NCI-H1048 (cell line): ENCODE measurements at places on chromosomes 11 and 22.

GRCh38 chr11:68970921-68971636 lies 9.7 kb downstream of the MRGPRD start:
- DNase-seq: no peak

DNA sequence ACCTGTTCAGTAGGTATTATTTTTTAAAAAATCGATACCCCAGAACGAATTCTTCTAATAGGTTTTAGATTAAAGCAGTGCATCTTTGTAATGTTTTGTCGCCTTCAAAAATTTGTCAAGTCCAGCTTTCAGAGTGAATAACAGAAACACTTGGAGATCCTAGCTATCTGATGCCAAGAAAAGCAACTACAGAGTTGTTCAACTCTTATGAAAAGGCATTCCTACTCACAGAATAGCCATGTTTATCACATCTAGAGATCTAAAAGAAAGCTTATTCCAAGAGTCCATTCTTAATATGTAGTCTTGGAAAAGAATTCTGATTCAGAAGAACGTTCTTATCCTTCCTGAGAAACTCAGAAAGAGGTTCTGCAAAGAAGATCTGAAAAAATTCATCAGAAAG lies 268.5 kb downstream of the TTC28 start:
- DNase-seq: no peak

DNA sequence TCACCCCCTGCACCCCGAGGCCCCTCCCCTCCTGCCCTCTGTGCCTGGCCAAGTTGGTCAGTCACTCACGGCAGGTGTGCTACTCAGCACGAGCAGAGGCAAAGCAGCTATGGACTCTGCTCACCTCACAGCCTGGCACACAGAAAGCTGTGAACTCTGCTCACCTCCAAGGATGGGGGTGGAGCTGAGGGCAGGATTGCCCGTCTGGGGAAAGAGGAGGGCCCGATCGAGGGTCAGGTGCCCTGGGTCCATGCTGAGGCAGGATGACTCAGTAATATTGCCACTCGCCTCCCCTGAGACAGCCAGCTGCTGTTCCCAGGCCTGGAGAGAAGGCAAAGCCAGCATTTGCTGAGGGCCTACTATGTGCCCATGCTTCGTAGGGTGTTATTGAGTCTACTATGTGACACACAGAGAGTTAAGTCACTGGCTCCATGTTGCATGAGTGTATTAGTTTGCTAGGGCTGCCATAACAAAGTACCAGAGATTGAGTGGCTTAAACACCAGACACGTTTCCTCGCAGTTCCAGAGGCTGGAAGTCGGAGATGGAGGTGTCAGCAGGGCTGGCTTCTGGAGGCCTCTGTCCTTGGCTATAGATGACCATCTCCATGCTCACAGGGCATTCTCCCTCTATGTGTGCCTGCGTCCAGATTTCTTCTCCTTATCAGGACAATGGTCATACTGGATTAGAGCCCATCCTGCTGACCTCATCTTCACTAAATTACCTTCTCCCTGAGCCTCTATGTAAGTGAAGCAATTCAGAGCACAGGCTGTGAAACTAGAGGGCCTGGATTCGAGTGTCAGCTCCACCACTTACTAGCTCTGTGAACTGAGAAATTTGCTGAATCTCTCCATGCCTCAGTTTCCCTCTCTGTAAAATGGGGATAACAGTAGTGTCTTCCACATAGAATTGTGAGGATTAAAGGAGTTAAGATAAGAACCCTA lies 13.2 kb upstream of the TSKU start:
- no peak for DNase-seq

- DNase-seq: no peak
Measured at GRCh38 chr22:42613872-42614301, 796 bp downstream of the POLDIP3 start.

DNA sequence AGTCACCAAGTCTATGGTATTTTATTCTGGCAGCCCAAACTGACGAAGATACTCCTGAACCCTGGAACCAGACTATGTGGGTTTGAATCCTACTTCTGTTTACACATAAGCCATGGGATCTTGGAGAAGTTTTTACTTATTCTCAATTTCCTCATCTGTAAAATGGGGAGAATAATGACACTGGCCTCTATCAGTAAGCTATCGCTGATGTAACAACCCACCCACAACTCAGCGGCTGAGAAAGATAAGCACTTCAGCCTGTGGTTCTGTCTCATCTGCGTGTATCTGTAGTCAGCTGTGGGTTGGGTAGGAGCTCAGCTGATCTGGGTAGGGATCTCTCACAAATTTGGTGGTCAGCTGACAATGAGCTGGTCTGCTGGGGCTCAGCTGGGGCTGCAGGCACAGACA lies 68.0 kb upstream of the ALX4 start:
- no peak for DNase-seq

GRCh38 chr11:65424205-65425104 lies 1.9 kb downstream of the NEAT1 start:
- DNase-seq: no peak

DNA sequence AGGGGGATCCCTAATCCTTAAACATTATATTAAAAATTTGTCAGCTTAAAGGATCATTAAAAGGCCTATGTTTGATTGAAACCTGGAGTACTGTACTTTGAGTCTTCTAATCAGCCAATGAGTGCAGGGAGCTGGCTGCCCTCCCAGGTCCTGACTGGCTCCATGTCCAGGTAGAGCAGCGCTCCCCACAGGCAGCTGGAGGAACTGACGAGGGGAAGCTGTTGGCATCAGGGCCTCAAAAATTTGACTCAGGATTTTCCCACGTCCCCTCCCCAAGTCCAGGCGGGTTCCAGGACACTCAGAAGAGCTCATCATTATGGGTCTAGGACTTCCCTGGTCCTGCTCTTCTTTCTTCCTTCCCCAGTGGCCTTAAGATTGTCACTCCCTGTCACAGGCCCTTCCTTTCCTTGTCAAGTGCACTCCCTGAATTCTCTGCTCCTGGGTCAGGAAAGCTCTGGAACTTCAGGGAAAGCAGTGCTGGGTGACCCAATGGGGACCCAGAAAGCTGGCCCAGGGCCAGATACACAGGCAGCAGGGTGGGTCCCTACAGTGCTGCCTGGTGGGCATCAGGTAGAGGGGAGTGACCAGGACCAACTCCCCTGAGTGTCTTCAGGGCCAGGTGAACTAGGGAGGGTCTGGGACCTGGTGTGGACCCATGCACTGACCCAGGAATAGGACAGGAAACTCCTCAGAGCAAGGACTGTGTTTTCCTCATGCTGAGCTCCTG lies 65.5 kb downstream of the GGTLC2 start:
- DNase-seq: no peak

DNA sequence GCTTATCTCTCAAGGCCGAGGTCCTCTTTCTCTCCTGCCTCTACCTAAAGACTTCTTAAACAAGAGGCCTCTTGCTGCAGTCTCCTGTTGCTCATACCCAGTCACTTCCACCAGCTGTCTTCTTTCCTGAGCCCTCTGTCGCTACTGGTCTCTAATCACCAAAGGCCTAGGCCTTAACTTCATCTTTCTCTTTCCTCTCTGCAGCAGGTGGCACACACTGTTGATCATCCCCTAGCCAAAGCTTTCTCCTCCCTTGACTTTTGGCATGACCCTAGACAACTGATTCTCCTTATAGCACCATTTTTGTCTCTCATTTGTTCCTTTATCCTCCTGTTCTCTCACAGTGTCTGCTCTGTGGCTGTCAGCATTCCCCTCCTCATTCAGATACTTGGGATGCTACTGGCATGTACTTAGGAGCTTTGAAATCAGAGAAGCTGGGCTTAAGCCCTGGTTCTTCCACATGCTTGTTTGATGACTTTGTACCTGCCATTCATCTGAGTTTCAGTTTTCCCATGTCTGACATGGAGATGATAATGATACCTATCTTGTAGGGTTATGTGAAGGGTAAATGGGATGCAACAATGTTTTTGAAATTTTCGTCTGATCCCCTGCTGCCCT lies 22.4 kb downstream of the ENDOD1 start:
- DNase-seq: no peak

DNA sequence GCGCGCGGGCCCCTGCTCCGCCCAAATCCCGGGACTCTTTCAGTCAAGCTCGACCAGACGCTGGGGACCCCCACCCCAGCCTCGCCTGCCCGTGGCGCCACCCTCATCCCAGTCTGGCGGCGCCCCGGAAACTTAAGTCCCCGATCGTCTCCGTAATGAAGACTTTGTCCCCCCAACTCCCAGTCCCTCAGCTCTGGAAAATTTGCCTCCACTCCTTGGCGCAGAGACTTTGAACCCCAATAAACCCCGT lies 348 bp downstream of the PLCB3 start:
- no peak for DNase-seq

- DNase-seq: no peak
Measured at GRCh38 chr22:37906364-37907008, 389 bp downstream of the MICALL1 start.

DNA sequence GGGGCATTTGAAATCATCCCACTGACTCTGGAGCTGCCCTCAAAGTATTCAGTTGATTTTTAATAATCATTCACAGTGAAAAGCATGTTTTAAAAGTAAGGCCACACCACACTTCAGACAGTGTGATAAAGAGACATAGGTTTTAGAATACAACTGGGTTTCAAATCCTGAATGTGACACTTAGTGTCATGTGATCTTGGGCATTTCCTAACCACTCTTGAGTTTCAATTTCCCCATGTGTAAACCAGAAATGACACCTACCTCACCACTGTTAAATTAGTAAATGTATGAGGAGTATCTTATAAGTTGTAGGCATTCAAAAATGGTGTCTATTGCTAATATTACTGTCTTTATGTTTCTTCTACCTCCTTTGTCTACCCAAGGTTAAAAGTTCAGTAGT lies 5.4 kb downstream of the TMEM123 start:
- DNase-seq: no peak

- no peak for DNase-seq
Measured at GRCh38 chr11:45722144-45722543, 56.7 kb upstream of the CHST1 start.
